ENCODE measurements at places on chromosomes 6 and 20.

- H3K4me1 ChIP-seq = peaks cover 44% of the 10 kb centered on the region
- H3K36me3 ChIP-seq = no peaks in the 10 kb centered on the region
- peak overlapping the region; percentile 25 for H3K4me3 ChIP-seq
- peak overlapping the region; percentile 90 for H3K27ac ChIP-seq
Measured at GRCh38 chr20:54256202-54256601, 48.3 kb downstream of the PFDN4 start.

- DNase-seq = no peak
- no peak overlapping the region for H3K4me3 ChIP-seq
- peaks cover 4% of the 10 kb centered on the region for H3K36me3 ChIP-seq
- H3K27ac ChIP-seq = no peak overlapping the region
Measured at GRCh38 chr6:55953335-55953734, 77.9 kb upstream of the BMP5 start.

DNA sequence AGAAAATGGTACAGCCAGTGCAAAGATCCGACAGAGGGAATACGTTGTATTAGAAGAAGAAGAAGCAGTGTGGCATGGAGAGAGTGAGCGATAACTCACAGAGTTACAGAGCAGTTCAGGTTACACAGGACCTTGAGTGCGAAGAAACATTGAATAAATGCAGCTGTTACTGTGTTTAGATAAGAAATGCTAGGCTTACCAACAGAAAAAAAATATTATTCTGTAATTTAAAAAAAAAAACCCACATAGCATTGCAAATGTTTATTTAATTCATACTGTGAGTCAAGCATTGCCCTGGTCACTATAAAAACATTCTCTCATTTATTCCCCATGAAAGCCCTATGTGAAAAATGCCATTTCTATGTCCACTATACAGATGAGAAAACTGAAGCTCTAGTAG lies 373.4 kb upstream of the EPHA7 start:
- no peak overlapping the region for H3K27ac ChIP-seq
- no peaks in the 10 kb centered on the region for H3K4me1 ChIP-seq
- no peaks in the 10 kb centered on the region for H3K27me3 ChIP-seq
- H3K4me3 ChIP-seq = no peak overlapping the region

DNA sequence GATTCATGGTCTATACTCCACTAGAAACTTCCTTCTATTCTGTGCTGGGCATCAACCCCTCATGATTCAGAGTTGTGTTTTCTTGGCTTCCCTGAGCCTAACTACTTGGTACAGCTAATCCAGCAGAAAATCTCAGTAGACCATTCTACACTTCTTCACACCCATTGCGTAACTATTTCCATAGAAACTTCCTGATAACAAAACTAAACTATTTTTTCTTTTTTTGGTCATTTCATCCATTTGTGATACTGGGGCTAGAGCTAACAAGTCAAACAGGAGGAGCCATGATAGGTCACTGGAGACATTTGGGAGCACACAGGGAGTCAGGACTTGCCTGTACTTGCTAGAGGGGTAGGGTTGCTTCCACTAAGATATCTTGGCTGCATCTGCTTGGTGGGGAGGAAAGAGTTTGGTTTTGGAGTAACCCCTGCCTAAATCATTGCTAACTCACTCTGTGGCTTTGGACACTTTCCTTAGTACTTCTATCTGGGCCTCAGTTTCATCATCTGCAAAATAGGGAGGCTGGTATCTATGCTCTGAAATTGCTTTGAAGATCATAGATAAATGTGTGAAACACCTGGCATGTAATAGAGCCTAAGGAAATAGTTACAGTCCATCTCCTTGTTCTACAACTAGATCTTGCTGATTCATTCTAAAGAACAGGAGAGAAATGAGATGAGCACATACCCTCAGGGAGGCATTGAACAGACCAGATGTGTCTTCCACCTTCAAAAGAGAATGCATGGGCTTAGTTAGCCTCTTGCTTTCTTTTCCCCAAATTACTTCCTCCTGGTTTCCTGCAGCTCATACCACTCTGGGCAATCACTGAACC lies 127.9 kb upstream of the ADGRF1 start:
- no peaks in the 10 kb centered on the region for H3K27me3 ChIP-seq
- peak overlapping the region; percentile 67 for H3K27ac ChIP-seq
- H3K4me3 ChIP-seq = no peak overlapping the region
- no peaks in the 10 kb centered on the region for H3K36me3 ChIP-seq

DNA sequence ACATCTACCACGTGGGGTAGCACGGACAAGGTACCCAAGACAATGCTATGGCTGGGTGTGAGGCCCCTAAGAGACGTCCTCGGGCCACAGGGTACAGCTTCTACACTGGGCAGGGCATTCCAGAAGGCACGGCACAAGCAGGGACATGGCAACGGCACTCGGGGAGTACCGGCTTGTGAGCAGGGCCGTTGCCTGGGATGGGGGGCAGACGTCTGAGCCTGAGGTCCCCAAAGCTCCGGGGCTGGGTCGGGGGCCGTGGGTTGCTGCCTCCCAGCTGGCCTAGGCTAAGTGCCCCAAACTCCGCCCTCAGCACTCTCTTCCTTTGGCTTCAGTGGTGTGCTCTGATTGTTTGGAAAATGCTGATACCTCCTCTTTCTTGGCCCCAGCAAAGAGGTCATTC lies 110.6 kb downstream of the SULF2 start:
- H3K4me3 ChIP-seq = no peak overlapping the region
- H3K27ac ChIP-seq = no peak overlapping the region
- H3K4me1 ChIP-seq = no peaks in the 10 kb centered on the region
- H3K36me3 ChIP-seq = peaks cover 10% of the 10 kb centered on the region
- H3K27me3 ChIP-seq = no peaks in the 10 kb centered on the region
- no peak for DNase-seq

DNA sequence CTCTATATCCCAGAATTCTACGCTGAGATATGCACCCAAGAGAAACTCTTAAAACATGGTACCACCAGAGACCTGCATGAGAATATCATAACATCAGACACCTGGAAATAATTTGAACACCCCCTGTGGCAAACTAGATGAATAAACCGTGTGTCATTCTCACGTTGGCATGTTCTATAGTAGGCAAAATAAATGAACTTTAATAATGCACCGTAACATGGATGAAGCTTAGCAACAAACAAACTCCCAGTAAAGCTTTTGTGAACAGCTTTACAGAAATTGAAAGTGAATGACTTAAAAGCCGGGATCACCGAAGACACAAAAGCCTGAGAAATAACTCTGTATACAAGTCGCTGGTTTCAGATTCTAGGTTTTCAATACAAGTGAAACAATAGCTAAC lies 1166.8 kb upstream of the CITED2 start:
- no peaks in the 10 kb centered on the region for H3K36me3 ChIP-seq
- H3K27me3 ChIP-seq = no peaks in the 10 kb centered on the region
- H3K4me1 ChIP-seq = peaks cover 12% of the 10 kb centered on the region

GRCh38 chr6:153104220-153104619 lies 26.9 kb downstream of the RGS17 start:
- no peaks in the 10 kb centered on the region for H3K36me3 ChIP-seq
- no peak for DNase-seq
- no peak overlapping the region for H3K27ac ChIP-seq
- peaks cover 10% of the 10 kb centered on the region for H3K4me1 ChIP-seq
- H3K4me3 ChIP-seq = no peak overlapping the region

DNA sequence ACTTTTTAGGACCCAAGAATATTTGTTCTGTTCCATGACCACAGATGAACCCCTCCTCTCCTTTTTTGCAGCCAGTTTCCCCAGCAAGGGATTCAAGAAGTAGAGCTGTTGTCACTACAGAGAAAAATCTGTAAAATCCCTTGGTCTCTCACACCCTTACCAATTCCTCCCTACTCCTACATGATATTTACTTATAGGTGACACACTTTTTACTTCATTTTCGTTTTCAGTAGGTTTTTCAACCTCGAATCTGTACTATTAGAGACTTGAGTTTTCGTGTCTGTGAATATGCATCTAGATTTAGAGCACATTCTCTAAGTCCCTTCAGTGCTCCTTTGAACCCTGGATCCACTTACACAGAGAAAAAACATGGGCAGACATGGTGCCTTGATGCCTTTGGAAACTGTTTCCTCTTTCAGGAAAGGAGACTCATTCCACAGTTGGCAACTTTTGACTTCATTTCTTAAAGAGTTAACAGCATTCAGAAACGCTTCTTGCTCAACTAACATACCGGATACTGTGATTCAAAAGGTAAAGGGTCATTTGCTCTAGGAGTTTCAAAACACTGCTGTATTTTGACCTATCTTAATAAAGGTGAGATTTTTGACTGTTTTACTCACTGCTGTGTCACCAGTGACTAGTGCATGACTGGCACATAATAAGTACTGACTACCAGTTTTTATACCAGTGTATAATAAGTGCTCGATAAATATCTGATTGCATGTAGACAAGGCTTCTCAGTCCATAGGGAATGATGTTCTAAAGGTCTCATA lies 50.6 kb downstream of the LAMA4 start:
- peak overlapping the region; percentile 94 for H3K27ac ChIP-seq
- H3K4me1 ChIP-seq = peaks cover 69% of the 10 kb centered on the region
- H3K36me3 ChIP-seq = peaks cover 24% of the 10 kb centered on the region
- DNase-seq = peak; percentile 9
- peak overlapping the region; percentile 58 for H3K4me3 ChIP-seq

DNA sequence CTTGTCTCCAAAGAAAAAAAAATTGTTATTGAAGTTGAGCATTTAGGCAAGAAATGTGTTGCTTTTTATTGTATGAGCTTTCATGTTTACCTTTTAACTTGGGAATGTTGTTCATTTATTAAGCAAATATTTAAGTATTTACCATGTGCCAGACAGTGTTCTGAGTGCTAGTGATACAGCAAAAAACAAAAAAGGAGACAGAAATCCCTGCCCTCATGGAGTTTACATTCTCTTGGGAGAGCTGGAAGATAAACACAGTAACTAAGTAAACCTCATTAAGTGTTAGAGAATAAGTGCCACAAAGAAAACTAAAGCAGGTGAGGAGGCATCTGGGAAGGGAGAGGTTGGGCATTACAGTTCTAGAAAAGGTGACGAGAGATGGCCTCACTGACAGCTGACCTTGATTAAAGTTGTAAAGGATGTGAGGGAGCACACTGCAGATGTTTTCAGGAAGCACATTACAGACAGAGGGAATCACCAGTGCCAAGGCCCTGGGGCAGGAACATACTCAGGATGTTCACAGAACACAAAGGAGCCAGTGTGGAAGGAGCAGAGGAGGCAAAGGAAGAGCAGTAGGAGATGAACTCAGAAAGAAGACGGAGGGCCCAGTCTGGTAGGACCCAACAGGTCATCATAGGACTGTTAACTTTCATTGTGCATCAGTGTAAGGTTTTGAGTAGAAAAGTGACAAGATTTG lies 33.5 kb downstream of the XRN2 start:
- H3K27ac ChIP-seq = no peak overlapping the region
- H3K36me3 ChIP-seq = peaks cover 16% of the 10 kb centered on the region
- no peaks in the 10 kb centered on the region for H3K27me3 ChIP-seq
- H3K4me3 ChIP-seq = no peak overlapping the region

- DNase-seq = no peak
- no peaks in the 10 kb centered on the region for H3K27me3 ChIP-seq
- no peak overlapping the region for H3K27ac ChIP-seq
Measured at GRCh38 chr6:53227847-53228246, 79.2 kb upstream of the GCM1 start.

DNA sequence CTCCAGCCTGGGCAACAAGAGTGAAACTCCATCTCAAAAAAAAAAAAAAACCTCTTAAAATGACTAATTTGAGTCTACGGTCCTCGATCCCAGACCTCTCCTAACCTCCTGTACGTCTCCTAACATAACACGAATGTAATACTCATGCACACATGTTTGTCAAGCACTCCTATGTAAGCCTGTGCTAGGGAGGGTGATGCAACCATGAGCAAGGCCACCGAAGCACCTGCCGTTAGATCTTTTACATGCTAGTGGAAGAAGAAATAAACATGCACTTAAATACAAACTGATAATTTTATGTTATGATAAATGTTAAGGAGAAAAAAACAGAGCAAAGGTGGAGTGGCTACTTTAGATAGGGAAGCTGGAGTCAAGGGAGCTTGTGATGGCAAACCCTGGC lies 72.3 kb upstream of the BEND3 start:
- no peaks in the 10 kb centered on the region for H3K27me3 ChIP-seq
- no peak overlapping the region for H3K4me3 ChIP-seq
- no peaks in the 10 kb centered on the region for H3K4me1 ChIP-seq
- DNase-seq = no peak
- H3K36me3 ChIP-seq = no peaks in the 10 kb centered on the region

Measured in Calu3 (cell line).